ENCODE measurements at places on chromosomes 4 and X.

DNA sequence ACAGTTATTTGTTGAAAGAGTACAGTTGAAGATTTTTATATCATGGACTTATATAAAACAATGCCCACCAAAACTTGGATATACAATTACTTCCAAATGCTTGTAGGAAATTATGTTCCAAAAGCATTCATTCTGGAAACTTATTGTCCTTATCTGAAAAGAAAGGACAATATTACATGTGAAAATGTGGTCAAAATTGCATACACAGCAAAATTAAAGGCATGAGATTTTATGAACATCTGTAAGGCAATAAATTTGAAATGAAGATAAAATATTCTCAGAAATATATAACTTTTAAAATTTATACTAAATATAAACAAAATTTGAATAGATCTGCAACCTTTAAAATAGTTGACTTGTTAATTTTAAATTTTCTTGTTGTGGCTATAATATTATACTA is 1173.8 kb downstream of the NLGN4X start:
- DNase-seq, result no peak

- DNase-seq, result no peak
Measured at GRCh38 chr4:56220261-56220660, 167.0 kb downstream of the AASDH start.

DNA sequence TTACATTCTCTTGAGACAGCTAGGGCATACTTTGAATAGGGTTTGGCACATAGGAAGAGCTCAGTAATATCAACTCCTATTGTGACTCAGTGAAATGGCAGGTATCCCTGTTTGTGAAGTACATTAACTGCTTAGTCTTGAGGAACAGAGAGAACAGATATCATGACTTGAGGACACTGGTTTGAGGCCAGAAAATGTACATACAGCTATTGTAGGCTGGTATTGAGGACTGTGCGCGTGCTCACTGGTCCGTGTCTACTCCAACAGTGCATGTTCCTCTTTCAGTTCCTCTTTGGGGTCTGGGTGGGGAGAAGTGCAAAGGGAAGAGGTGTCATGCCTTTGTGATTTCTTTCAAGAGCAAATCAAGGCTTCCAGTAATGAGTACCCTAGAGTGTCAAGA is 34.6 kb upstream of the TBC1D9 start:
- no peak for DNase-seq

DNA sequence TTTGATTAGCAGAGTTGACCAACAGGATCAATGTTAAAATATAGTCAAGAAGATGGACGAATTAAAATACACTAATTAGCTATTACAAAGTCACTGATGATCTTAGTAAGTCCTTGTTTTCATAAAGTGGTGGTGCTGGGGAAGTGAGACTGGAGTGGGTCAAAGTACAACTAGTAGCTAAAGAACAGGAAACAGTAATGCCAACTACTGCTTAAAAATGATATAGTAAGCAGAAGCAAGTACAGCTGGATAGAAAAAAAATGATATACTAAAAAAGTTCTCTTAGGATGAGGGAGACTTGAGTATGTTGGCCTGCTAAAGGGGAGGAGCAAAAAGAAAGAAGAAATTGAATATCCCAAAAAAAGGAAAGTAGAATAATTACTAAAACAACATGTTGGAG is 580.8 kb upstream of the FTHL17 start:
- no peak for DNase-seq

GRCh38 chr4:182369211-182369610 is 126.0 kb downstream of the TENM3 start:
- DNase-seq, result no peak

DNA sequence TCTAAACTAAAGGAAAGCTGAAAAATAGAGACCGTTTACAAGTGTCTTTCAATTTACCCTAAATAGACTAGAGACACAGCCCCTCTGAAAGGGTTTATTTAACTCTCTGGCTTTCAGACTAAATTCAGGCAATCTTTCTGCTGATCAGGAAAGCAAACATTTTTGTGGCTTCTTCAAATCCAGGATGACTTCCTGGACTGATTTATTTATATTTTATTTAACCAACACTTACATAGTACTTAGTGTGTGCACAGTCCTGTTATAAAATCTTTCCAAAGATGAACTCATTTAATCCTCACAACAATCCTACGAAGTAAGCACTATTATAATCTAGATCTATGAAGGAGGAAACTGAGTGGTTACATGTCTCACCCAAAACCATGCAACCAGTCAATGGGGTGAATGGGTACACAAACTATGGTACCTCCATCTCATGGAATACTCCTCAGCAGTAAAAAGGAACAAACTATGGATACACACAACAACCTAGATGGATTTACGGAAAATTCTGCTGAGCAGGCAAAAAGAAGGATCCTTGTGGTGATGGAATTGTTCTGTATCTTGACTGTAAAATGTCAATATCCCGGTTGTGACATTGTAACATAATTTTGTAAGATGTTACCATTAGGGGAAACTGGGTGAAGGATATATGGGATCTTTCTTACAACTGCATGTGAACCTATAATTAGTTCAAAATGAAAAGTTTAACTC is 64.1 kb upstream of the MAMLD1 start:
- no peak for DNase-seq

- no peak for DNase-seq
Measured at GRCh38 chr4:47213539-47213938, 182.2 kb downstream of the GABRB1 start.

GRCh38 chr4:71460371-71460770 is 121.6 kb downstream of the SLC4A4 start:
- no peak for DNase-seq

- no peak for DNase-seq
Measured at GRCh38 chr4:140358281-140358680, 15.2 kb upstream of the SCOC start.

DNA sequence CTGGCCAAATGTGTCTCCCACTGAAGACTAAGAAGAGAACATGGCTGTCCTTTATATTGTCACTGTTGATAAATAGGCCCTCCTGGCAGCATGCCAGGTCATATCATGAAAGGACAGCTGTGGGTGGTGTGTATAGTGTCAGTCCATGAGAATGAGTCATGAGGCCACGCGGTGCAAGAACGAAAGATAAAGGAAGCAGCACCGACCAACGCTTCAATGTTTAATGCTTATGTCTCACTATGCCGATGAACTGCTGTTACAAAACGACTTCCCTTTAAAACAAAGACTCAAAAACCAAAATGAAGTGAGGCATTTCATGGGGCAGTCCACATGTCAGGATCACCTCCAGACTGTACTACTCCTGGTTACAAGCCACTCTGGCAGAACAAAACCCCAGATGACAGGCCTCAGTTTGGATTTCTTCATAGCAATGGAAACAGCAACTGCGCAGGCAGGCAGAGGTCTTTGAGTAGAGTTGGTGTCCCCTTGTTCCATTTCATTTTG is 5.2 kb upstream of the TCEANC start:
- peak; percentile 63 for DNase-seq

DNA sequence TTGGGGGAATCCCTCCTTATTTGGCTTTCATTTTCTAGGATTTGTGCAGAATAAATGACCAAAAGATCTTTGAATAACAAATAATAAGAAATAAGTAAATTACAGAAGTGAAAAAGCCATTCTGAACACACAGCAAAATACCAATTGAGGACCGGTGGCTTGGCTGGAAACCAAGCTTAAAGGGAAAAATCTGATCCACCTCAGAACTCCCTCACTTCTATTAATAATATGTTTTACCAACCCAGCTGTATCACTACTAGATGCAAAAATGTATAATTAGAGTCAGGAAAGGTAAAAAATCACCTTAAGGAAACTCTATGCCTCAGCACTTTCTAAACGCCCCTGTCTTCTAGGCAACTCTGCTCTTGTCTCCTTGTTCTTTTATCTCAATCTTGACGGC is 77.3 kb downstream of the TSPAN5 start:
- no peak for DNase-seq

DNA sequence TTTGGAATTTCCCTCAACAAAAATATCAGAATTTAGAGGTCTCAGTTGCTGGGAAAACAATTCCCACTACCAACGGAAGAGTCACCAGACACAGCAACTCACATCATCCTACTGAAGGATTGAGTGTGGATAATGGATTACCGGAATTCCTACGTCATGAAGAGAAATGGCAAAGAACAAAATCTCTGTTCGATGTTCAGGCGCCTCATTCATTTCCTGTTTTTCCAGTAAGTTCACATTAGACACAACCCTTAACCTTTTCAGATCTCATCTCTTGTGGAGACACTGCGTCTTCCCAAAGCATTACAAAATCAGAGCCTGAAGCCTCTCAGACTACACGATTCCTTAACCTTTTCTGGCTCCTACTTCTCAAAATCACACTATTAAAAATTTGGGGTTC is 58.5 kb upstream of the CPEB2 start:
- DNase-seq, result no peak

GRCh38 chr4:48226199-48226598 is 43.4 kb downstream of the TEC start:
- no peak for DNase-seq

GRCh38 chr4:5955201-5955821 is 62.4 kb upstream of the CRMP1 start:
- DNase-seq, result no peak

DNA sequence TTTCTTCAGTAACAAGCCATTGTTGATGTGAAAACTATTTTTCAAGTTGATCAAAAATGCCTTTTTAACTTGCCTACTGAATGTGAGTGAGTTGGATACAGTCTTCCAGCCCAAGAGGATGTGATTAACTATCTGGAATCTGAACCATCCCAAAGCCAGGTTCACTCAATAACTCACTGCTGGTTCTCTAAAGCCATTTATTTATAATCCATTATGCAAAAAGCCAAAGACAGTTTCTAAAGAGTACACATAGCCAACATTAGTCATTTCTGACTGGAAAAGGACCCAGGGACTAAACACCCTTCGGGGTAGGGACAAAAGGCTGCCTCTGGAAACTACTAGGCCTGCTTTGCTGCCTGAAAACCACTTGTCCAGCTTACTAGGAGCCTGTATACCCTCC is 109.6 kb downstream of the SHROOM4 start:
- DNase-seq, result no peak

DNA sequence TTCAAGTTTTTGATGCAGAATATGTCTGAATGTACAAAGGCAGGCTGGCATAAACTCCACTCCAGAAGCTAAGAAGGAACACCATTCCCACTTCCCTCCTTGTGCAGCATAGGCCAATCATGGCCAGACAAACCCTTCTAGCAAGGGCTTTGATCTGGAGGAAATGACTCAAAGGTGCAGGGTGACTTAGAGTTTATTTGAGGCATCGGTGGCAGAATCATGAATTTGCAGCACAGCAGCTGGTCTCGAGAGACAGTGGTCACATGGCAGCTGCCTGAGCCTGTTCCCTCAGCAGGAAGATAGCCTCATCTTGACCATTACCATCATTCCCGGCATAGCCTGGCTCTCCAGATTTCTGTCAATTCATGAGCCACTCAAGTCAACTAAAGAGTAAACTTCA is 154.5 kb downstream of the ATP10D start:
- DNase-seq, result no peak

DNA sequence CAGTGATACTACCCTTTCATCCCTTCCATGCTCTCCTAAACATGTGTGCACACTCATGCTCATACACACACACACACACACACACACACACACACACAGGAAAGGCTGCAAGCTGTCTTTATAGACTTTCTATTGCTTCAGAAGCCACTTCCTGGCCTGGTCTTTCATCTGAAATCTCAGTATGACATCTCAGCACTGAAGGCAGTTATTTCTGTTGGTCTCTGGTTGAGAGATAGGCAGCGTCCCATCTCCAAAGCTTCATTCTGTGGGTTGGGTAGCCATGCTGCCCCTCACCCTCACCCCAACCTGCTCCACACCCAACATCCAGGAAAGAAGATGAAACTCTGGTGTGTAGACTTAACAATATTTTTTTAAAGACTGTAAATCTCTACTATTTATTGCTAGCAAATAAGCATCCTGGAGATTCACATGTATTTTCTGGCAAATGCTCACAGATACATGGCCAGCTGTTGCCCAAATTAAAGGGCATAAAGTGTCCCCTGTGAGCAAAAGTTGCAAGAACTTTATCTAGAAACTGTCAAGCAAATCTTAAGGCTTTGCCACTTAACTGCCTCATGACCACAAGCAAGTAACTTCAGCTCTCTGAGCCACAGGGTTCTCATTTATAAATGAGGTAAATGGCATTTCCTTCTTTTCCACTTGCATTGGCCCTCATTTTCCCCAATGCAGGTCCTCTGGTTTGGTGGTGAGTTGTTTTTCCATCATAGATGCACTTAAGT is 189.8 kb upstream of the AFF2 start:
- peak; percentile 59 for DNase-seq

GRCh38 chrX:989959-990510 is 222.4 kb downstream of the CRLF2 start:
- DNase-seq, result peak; percentile 79

GRCh38 chr4:73258436-73258685 is 237 bp downstream of the ANKRD17 start:
- DNase-seq, result no peak

GRCh38 chr4:21802406-21802805 is 146.2 kb downstream of the KCNIP4 start:
- DNase-seq, result no peak

DNA sequence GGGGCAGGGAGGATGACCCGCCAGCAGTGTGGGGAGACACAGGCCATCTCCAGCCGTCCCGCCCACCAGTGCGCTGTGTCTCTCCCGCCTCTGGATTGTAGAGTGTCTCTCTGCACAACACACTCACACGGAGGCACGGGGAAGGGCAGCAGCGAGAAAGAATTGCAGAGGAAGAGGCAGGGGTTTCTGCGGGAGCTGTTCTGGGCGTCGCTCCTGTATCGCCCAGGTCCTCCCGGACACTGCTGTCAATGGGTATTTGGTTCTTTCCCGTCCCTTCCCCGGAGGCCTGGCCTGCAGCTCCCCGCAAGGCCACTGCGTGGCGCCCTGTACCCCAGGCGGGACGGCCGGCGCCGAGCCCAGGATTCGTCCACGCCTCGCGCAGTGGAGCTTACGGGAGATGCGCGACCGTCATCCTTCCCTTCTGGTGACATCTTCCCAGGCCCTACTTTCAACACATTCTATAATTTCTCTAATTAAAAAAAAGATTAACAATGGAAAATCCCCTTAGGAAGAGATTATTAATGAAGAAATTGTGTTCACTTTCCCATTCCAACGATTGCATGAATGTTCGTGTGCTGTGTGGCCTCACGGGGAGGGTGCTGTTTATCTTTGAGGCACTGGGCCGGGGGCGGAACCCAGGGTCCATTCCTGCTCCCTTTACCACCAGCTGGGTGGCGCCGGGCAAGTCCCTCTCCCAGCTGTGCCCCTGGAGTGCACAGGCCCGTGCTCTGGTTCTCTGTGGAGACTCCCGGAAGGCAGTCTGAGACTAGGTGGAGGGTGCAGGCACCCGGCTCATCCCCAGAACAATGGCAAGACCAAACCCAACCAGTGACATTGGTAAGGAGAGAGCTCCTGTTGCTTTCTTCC is 95.7 kb downstream of the CPZ start:
- DNase-seq, result peak; percentile 34

DNA sequence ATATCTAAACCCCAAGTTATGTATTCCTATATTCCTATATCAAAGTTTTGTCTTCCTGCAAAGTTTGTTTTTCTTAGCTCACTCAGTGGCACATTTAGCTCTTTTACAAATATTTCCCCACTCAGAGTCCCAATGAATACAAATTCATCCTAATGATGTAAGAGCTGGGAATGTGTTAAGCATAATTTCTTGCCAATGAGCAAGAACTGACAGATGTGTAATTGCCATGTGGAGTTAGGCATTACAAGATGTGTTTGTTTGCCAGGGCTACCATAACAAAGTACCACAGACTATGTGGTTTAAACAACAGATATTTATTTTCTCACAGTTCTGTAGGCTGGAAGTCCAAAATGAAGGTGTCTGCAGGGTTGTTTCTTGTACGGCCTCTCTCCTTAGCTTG is 302.1 kb downstream of the KCTD8 start:
- no peak for DNase-seq

- no peak for DNase-seq
Measured at GRCh38 chr4:25098964-25099891, 61.0 kb downstream of the SEPSECS start.

GRCh38 chrX:8743126-8743732 is 11.3 kb upstream of the ANOS1 start:
- peak; percentile 74 for DNase-seq
